ENCODE measurements at places on chromosomes 2 and 18.

GRCh38 chr18:78970774-78971333, 8.8 kb upstream of the SALL3 start:
- DNase-seq, result no peak

- no peak for DNase-seq
Measured at GRCh38 chr2:65343386-65343785, 89.0 kb downstream of the SPRED2 start.

DNA sequence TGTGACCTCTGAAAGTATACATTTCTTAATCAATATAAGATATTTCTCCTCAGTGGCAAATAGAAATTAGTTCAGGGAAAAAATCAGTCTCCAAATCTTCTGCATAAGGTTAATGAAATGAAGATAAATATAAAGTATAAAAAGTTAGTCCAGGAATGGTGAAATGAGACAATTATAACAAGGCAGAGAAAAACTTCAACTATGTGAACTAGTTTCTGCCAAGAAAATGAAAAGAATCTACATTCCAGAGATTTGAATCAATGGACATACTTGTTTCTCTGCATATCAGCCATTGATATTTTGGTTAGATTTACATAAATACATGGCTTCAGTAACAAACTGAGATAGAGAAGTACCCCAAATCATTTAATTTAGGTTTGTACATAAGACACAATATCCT, 249.0 kb downstream of the EXOC6B start:
- no peak for DNase-seq

DNA sequence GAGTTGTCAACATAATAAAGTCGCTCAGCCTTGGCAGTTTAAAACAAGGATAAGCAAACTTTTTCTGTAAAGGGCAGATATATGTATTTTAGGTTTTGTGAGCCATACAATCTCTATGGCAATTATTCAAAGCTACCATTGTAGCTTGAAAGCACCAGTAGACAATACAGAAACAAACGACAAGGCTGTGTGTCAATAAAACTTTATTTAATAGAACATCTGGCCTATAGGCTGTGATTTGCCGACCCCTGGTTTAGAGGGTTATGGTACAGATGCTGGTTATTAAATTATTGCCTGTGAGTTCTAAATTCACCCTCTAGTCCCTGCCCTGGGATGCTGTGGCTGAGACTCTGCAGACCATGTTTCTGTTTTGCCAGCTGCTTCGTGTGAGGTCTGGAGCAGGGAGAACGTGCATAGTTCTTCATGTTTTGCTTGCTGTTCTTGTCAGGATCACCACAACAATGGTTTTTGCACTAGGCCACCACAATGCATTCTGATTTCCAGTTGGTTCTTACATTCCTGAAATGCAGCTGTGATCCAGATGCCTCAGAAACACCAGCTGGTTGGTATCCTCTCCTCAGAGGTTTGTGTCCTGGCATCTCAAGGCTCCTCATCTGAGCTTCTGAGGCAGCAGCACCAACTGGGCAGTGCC, 46.6 kb downstream of the ICOS start:
- DNase-seq, result no peak

- no peak for DNase-seq
Measured at GRCh38 chr2:171412571-171413175, 21.1 kb downstream of the METTL8 start.

- DNase-seq, result no peak
Measured at GRCh38 chr18:22324191-22325131, 93.3 kb downstream of the CTAGE1 start.

DNA sequence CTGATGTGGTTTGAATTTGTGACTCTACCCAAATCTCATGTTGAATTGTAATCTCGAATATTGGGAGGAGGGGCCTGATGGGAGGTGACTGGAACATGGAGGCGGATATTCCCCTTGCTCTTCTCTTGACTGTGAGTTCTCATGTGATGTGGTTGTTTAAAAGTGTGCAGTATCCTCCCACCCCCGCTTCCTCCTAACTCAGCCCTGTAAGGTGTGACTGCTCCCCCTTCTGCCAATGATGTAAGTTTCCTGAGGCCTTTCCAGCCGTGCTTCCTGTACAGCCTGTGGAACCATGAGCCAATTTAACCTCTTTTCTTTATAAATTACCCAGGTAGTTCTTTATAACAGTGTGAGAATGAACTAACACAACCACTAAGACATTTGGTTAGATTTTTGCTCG, 458.4 kb downstream of the THSD7B start:
- no peak for DNase-seq

- no peak for DNase-seq
Measured at GRCh38 chr2:26587994-26588393, 53.2 kb downstream of the CIB4 start.

DNA sequence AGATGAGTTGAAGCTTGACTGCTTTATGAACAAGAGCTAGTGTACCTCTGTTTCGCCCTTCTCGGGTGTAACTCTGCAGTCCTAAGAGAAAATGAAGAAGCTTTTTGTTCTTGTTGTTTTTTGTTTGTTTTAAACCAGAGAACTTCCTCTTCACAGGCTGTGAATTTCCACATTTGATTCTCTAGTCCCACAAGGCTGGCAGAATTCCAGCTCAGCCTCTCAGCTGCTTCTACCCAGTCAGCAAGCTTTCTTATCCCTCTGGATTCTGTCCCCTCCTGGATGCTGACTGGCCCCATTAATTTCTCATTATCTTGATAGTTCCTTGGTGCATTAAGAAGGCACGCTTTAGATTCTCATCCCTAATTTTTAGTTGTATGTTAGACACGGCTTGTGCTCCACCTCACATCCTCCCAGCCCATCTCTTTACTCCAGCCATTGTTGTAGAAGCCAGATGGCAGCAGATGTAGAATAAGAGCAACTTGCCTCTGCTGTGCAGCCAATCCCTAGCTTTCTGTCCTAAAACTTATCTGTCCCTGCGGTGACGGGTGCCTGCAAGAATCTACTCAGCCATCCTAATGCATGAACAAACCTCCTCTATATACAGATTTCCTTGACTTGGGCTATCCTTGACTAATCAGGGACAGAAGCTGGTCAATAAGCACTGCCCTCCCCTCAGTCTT, 12.3 kb upstream of the RESP18 start:
- no peak for DNase-seq

DNA sequence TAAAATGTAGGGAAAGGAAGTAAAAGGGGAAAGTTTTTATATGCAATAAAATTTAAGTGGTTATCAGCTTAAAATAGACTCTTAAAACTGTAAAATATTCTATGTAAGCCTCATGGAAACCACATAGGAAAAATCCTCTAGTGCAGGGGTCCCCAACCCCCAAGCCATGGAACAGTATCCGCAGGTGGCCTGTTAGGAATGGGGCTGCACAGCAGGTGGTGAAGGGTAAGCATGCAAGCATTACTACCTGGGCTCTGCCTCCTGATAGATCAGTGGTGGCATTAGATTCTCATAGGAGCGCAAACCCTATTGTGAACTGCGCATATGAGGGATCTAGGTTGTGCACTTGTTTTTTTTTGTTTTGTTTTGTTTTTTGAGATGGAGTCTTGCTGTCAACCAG, 1409.3 kb upstream of the CDH2 start:
- no peak for DNase-seq

GRCh38 chr2:29053223-29053622, 21.1 kb downstream of the PCARE start:
- DNase-seq, result no peak

DNA sequence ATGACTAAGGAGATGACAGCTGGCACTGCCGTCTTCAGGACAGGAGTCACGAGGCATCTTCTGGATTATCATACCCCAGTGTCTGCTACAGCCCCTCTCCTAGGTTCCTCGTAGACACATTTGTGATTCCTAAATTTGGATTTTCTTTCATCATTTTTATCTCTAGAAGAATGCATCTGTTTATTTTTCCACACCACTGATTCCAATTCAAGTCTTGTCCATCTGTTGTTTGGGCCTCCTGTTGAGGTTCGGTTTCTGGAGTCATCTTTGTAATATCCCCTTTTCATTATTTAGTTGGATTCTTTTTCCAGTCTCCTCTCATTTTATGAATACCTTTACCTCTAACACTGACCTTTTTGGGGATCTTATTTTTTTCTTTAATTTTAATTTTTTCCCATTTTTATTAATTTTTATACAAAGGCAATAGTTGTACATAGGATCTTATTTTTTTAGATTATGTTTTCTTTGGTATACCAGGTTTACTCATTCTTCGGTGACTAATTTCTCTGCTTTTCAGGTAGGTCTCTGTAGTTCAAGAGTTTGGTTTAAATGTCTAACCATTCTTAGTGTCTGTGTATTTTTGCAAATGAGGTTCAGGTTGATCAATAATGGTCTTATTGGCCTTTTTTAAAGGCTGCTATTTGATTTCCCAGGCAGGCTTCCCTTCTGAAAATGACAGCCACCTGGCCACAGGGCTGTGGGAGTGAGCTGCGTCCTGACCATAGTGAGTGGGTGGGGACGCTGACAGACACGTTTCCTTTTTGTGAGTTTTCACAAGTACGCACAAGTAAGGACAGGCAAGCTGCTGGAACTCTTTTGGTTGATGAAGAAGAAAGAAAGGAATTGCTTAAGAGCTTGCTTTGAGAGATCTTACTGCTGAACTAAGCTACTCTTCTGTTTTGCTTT, 34.5 kb downstream of the FARP2 start:
- DNase-seq, result no peak

DNA sequence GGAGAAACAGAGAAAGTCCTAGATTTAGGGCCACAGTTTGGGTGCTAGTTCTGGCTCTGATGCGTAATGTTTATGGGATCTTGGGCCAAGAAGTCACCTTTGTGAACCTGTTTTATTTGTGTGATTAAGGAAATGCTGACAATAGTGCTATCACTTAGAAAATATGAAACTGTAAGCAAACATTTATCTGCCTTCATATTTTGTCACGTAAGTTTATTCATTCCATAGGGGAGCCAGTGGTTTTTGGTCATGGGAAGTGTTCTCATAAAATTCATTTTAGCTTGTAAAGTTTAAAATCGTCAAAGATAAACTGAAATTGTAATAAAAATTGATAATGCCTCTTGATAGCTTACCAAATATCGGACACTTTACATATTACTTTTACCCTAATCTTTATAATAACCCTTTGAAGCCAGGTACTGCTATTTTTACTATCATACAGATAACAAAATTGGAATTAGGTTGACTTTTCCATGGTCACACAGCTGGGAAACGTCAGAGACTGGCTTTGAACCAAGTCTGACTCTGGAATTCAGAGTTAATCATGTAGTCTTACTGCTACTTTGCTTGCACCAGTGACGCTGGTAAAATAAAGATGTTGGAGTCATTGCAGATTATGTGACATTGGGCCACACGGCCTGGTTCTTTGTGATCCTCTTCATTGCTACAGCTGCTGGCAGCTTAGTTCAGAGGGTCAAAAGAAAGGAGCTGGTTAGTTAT, 99.7 kb downstream of the ICA1L start:
- DNase-seq, result no peak

DNA sequence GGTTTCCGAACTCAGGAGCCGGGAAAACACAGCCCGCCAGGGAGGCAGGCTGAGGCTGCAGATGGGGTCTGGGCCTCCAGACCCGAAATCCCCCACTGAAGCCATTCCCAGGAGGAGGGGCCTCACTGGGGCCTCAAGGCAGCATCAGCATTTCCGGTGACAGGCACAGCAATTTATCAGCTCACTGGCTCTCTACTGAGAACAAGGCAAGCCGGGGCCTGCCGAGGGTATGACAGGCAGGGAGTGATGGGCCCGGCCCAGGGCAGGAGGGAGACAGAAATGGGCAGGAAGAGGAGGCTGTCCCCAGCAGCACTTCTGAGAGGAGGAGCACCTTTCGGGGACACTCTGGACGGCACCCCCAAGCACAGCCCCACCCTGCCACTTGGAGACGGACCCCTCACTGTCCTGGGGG, 12.5 kb downstream of the SDC1 start:
- no peak for DNase-seq

DNA sequence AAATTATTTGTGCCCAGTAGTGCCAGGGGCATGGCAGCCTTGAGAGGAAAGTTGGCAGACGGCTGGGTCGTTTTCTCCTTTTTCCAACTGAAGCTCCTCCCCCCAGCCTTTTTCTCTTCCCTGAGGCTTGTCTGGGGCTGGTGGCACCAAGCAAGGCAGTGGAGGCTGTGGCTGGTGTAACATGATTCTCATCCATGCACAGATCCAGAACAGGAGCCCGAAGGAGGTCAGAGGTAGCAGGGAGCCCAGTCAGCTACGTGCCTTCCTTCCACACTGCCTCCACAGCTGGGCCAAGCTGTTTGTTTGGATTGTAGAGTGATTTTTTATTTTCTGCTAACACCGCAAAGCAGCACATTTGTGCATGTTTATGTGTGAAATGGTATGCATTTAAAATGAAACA, 170.3 kb upstream of the MGAT5 start:
- DNase-seq, result no peak

DNA sequence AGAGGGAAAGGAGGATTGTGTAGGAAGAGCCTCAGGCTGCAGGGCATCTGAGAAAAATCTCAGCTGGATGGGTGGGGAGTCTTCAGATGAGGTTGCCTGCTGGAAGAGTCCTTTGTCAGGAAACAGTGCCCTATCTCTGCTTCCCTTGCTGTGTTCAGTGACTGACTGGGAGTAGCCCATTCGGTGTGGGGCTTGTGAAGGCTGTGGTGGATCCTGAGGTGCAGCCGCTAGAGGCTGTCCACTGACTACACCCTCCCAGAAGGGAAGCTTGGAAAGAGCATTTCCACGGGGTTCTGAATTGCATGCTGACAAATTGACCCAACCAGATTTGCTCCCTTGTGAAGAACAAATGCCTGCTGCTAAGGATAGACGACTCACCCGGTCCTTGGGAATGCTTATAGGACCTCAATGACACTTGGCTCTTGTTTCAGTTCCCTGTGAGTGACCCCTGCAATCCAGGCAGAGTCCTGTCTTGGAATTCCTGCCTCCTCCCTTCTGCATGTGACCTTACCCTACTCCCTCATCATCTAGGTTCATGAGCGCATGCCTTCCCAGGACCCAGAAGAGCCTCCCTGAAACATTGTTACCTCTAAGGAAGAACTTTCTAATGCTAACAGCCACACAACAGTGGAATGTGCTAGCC, 109.7 kb upstream of the FAM136A start:
- no peak for DNase-seq

- no peak for DNase-seq
Measured at GRCh38 chr2:19947184-19947940, 42.5 kb downstream of the WDR35 start.

DNA sequence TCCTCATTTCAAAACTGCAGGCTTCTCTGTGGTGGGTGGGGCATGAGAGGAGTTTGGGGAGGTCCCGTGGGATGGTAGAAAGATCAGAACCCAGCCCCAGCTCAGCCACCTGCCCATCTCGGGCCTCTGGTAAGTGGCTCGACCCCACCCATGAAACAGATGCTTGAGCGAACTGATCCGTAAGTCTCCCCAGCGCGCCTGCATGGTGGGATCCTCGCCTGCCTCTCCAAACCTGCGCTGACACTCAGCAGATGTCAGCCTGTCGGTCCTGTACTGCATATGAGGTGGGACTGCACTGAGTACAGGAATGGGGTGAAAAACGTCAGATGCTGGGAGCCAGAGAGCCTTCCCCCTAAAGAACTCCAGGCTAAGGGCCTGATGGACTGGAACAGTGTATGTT, 15.9 kb upstream of the RPL31 start:
- DNase-seq, result no peak
